GM03348 (cell line): ENCODE measurements at places on chromosomes 4 and X.

GRCh38 chrX:20523626-20524312 lies 257.1 kb upstream of the RPS6KA3 start:
- no peak for DNase-seq

DNA sequence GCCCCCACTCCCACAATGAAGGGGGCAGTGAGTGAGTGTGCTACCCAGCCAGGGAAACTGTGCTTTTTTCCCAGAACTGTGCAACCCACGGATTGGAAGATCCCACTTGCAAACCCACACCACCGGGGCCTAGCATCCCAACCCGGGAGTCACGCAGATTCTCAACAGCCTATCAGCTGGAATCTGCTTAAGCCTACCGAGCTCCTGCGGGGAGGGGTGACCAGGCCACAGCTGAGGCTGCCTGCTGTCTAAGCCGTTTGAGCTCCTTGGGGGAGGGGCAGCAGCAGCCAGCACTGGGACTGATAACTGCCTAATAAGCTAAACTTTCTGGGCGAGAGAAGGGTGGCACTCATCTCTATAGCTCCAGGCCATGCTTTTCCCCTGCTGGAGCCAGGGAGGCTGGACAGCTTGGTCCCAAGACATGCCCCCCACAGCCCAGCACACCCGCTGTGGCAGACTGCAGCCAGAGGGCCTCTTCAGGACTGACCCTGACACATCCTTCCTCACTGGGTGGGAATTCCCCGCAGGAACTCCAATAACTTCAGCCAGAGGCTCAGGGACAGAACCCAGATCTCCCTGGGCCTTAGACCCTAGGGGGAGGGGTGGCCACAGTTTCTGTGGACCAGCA lies 161.3 kb upstream of the MAGEB18 start:
- no peak for DNase-seq

DNA sequence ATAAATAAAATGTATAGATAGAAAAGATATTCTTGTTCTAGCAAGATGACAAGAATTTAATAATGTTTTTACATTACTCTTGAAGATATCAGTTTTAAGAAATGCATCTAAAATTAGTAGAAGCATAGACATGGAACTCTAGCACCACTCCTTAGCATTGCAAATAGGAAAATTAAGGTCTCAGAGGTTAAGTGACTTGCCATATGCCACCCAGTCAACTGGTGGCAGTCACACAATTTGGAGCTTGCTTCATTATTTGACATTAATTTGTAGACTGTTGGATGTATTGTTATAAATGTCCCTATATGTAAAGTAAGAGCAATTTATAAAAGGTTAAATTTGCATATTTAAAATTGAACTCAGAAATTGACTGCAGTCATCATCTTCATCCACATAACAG lies 20.8 kb downstream of the GPM6A start:
- DNase-seq = no peak

DNA sequence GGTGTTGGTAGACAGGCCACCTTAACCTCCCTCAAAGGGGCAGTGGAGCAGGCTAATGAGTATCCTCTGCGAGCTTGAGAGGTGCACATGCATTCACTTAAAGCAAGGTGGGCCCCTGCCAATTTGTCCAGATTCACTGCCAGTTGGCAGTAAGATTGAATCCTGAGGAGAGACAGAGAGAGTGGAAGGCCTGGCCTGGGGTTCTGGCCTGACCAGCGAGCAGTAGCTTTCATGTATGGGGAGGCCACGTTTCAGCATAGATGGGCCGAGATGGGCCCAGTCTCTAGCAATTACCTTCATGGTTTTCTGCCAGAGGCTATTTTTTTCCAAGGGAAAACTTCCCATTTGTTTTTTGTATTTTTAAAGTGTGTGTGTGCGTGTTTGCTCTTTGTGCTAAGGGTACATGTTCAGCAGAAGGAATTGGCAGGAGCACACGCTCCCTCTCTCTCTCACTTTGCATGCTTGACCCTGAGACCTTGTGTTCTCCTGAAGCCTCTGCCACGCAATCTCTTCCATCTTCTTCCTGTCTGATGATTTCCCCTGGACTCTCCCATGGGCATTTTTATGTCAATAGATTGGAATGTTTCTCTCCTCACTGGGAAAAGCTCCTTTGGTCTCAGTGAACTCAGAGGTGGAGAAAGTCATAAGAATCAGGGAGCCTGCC lies 215.8 kb upstream of the SFRP2 start:
- DNase-seq = peak; percentile 88

GRCh38 chrX:68945603-68946228 lies 116.9 kb downstream of the EFNB1 start:
- no peak for DNase-seq

DNA sequence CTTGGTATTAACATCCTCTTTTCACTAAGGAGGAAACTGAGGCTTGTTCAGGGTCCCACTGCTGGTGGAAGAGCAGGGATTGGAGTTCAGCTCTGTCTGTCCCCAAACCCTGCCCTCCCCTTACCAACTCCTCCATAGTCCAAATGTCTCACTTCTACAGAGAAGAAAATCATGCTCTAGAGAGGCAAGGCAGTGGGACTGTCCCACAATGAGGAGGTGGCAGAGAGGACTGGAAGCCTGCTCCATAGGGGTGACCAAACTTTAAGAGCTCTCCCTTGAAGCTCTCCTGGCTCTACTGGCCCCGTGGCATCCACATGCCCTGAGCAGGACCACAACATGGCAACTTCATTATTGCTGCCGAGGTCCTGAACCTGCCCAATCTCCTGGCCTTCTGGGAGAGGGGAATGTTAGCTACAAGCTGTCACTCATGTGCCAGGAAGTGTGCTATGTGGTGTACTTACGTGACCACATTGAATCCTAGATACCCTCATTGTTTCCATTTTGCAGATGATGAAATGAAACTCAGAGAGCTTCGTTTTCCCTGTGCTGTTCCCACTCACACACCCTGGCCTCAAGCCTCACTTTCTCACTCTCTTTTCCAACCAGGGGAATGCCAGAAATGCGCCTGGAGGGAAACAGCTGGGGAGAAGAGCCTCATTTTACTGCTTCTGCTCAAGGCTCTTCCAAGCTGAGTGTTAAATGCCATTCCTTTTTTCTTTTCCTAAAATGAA lies 71.5 kb downstream of the ANAPC4 start:
- DNase-seq = peak; percentile 57

DNA sequence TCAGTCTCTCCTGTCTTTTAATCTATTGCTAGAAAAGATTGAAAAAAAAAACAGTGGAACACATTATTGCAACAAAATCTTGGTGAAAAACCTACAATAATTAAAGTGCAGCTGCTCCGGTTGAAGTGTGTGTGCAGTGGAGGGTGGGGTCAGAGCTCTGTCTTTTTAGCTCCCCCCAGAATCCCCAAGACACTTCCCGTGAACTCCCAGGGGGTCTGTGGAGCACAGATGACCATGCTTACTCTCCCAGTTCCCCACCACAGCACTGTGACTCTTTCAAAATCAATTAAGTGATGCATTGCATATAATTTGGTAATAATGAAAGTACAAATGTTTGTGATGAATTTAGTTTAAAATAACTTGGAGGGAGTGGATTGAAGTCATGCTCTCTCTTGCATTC lies 15.7 kb upstream of the SLC10A4 start:
- DNase-seq = no peak

GRCh38 chrX:141341341-141341740 lies 99.0 kb upstream of the SPANXC start:
- DNase-seq = peak; percentile 54

DNA sequence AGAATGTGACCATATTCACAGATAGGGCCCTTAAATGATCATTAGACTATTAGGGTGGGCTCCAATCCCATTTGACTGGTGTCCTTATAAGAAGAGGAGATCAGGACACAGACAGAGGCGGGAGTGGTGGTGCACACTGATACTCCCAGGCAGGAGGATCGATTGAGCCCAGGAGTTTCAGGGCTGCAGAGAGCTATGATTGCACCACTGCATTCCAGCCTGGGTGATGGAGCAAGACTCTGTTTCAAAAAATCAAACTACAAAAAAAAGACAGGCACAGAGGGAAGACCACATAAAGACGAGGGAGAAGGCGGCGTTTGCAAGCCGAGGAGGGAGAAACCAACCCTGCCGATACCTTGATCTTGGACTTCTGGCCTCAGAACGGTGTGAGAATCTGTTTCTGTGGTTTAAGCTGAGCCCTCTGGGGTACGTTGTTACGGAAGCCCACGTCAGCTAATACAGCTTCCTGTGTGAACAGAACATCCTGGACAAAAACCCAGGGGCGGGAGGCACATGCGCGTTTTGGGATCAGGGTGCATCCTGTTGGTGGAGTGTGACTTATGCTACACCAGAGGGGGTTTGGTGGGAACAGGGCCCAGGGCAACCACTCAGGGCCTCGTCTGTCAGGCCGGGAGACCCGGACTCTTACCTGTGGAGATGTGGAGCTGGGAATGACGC lies 211.8 kb upstream of the PSAPL1 start:
- DNase-seq = no peak

GRCh38 chrX:70422851-70423341 lies at the start of gene GDPD2:
TSS of gene GDPD2 (plus strand) at chrX:70423314. CDS start at chrX:70424985, 1,671 bp downstream.
- no peak for DNase-seq

- DNase-seq = no peak
Observed at GRCh38 chr4:177228599-177228998, 81.1 kb upstream of the NEIL3 start.

GRCh38 chr4:13656569-13657405 lies 29.3 kb upstream of the BOD1L1 start:
- peak; percentile 72 for DNase-seq

DNA sequence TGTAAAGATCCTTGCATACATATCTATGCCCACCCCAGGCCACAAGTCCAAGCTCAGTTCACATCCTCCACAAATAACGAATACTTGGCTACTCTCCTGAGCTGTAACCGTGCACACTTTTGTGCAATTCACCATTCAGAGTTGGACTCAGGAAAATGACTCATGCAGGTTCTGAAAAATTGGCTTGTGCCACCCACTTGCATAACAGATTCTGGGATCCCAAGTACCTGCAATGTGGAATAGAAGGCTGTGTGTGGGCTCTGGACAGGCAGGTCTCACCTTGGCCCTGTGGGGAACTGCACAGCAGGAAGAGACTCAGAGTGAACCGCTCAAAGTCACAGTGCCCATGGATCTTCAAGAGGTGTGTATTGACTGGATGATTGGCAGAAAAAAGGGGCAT lies 502.7 kb downstream of the PACRGL start:
- DNase-seq = no peak

- DNase-seq = no peak
Observed at GRCh38 chr4:187780070-187780469, 215.5 kb upstream of the ZFP42 start.

- DNase-seq = no peak
Observed at GRCh38 chr4:142336251-142336934, 509.7 kb downstream of the INPP4B start.

DNA sequence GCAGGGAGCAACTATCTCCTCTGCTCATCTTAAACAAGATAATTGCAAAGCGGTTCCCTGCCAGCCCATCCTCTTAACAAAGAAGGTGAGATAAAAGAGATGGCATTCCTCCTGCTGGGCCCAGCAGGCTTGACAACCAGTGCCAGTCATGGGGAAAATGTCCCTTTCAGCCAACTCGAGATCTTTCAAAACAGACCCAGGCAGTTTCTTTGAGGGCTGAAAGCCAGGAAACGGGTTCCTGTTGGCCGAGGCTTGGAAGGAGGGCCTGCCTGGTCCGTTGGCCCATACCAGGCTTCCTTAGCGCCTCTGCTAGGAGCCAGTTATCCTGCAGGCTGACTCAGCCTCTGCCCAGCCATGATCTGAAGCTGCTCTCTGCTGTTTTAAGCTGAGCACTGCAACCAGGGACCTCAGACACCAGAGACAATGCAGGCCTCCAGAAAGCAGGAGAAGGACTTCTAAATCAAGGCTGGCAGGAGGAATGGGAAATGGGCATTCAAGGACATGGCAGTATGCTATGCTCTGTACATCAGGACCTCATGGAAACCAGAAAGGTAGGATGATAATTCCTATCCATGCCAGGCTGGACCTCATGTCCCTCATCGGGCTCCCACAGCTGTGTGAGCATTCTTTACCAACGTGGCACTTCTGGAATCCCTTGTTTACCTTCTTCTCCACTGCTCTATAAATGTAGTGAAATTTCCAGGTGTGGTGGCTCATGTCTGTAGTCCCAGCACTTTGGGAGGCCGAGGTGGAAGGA lies 42.4 kb upstream of the SLC2A9 start:
- peak; percentile 86 for DNase-seq

DNA sequence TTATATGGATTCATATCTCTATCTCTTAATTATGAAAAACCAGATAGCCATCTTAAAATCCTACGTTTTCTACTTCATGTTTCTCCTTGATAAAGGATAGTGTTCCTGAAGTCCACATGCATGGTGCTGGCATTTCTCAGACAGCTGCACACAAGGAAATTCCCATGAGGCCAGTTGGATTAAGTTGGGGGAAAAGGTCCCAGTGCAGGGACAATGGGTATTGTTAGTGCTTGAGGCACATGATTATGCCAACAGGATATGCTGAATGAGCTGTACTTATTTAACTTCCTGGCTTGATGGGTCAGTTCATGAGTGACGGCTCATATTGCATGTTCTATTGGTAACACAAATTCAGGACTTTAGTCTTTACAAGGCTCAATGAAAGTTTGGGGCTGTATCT lies 913.9 kb upstream of the NDST4 start:
- DNase-seq = no peak

DNA sequence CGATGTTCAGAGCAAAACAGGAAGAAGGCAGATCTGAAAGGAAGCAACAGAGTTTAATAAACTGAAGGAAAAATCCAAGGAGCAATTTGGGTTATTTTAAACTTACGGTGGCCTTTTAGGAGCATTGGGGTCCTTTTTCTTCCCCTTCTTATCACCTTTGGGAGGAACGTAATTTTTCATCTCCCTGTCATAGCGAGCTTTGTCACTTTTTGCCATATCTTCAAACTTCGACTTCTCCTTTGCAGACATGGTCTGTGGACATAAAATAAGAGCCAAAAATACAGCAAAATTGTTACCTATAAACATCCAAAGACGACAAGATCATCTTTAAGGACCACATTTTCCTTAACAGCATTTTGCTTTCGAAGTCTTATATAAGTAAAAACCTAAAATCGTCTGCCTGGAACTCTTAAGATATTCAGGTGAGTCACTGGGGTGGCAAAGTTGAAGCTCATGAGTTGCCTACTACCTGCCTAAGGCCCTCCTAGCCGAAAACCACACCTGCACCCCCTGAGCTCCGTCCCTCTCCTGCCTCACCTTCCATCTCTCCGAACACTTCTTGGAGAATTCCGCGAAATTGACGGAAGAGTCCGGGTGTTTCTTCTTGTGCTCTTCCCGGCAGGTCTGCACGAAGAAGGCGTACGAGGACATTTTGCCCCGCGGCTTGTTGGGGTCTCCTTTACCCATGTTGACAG lies 1.0 kb downstream of the HMGB2 start:
- DNase-seq = no peak

DNA sequence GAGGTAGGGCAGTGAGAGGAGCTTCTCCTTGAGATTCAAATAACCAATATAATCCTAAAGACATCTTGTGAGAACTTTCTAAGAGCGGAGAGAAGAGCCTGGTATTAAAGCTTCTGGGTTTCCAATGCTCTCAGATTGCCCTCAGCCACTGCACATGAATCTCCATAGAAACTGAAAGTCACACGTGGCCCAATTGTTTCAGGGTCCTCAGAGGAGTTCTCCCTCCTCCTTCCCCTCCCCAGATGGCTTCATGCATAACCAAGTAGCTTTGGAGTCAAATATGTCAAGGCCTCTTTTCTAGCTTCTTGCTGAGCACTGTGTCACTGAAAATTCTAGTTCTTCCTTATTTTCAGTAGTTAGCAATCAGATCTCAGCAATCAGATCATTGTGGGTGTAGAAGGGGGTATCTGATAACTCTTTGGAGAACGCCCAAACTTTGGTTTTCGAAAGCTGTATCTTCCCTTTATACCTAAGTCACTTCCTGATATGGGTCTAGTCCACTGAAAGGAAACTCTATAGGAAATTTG lies 2.2 kb downstream of the BTK start:
- DNase-seq = no peak

- DNase-seq = no peak
Observed at GRCh38 chrX:68947882-68948605, 119.2 kb downstream of the EFNB1 start.
